ENCODE measurements at places on chromosomes 6 and 20.

DNA sequence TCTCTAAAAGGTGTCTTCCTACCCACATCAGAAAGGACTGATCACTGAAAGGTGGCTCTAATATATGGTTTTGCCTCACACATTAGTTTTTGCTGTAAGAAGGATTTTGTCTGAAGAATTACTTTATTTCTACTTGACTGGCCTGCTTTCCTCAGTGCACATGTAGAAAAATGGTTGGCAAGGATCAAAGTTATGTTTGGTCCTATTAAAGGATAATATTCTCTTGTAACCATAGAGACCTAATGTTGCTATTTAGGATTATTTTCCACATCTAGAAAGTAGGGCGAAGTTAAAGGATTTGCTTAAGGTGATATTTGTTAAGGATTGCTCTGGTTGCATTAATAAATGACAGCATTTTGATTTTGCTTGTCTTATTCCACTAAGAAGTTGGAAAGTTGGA, 40.7 kb downstream of the PHACTR2 start:
- no peak for DNase-seq

- DNase-seq: no peak
Observed at GRCh38 chr20:56974499-56975250, 291.8 kb downstream of the BMP7 start.

DNA sequence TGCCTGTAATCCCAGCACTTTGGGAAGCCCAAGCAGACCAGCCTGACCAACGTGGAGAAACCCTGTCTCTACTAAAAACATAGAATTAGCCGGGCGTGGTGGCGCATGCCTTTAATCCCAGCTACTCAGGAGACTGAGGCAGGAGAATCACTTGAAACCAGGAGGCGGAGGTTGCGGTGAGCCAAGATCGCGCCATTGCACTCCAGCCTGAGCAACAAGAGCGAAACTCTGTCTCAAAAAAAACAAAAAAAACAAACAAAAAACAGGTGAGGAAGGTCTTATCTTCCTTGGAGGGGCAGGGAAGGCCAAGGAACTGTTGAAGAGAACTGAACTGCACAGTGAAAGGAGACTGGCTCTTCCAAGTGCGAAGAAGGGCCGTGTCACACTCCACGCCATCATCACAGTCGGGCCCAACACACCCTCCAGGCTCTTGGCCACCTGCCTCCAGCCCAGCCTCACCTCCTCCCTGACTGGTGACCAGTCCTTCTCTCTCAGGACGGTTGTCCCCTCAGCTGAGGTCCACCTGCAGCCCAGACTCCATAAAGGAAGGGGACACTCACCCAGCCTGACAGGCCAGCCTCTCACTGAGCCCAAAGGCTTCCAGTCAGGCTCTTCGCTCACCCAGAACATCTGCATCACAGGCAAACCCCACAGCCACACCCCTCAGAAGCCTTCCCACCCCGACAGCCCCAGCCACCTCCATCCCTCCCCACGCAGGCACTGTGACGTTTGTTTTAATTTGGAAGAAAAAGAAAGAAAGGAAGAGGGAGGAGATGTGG, 4.1 kb downstream of the ZC3H12D start:
- peak; percentile 30 for DNase-seq

DNA sequence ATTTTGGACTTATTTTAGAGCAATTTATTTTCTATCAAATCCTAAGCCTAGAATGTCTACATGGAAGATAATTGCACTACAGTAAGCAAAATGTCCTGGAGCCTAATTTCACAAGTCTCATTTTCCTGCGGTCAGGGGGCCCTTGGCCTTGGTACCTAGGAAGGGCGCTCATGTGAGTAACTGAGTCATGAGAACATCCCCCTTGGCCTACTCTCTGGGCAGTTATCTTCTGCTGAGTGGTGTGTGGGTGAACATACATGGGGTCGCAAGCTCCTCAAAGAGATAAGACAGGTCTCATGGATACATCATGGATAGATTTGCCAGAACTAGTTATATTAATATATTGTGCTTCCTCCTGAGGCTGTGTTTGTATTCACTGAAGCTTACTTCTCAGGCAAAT, 211.2 kb upstream of the MARCKS start:
- no peak for DNase-seq

- DNase-seq: peak; percentile 64
Observed at GRCh38 chr6:32973144-32974015, 5.0 kb downstream of the BRD2 start.

DNA sequence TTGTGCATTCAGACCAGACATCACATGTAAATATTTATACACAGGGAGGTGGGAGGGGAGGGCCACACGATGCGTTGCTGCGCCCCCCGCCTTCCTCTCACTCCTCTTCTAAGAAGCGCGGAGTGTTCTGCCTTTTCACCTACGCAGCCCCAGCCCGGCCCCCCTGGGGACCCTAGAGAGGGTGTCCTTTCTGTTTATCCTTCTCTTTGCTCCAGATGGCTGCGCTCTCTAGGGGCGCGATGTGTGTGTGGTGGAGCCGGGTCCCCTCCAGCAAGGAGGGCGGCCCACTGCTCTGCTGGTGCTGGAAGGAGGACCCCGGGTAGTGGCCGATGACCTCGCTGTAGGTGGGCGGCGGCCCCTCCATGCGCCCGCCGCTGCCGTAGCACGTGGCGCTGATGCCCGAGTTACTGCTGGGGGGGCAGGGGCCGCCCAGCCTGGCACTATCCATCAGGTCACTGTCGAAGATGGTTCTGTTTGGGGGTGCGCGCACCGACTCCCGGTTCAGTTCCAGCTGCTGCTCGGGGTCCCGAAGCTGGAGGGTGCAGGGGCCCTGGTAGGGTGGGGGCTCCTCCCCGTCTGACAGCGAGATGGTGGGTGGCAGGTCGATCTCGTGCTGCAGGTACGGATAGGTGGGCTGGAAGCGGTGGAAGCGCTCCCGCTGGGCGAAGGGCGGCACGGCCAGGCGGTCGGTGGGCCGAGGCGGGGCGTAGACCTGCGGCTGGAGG, 31.8 kb upstream of the ZBP1 start:
- no peak for DNase-seq

- no peak for DNase-seq
Observed at GRCh38 chr6:82013561-82014530, 233.7 kb downstream of the IBTK start.

DNA sequence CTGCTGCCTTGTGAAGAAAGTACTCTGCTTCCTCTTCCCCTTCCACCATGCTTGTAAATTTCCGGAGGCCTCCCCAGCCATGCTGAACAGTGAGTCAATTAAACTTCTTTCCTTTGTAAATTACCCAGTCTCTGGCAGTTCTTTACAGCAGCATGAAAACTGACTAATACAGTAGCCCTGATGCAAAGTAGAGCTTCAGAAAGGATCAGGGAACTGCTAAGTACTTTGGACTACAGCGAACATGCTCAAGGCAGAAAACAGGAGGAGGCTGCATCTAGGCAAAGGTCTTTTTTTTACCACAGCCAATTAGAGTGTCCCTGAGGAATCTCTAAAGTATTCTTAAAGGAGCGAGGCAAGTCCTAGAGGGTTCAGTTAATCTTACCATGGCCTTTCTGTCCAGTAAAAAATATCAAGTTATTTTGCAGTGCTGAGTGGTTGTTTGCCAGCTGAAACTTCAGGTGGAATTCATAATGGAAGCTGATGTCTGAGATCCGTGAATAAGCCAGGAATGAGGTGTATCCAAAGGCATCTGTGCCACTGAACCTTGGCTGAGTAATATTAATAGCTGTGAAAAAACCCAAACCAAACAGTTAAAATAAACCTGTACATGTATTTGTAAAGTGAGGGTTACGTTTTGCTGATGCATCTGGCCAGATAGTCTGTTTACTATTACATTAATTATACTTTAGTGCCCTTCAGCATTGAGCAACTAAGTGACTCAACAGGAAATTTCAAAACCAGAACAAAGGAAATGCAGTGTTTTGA, 170.4 kb downstream of the PHF3 start:
- DNase-seq: no peak

GRCh38 chr6:166352923-166353322, 10.6 kb upstream of the SFT2D1 start:
- DNase-seq: no peak

DNA sequence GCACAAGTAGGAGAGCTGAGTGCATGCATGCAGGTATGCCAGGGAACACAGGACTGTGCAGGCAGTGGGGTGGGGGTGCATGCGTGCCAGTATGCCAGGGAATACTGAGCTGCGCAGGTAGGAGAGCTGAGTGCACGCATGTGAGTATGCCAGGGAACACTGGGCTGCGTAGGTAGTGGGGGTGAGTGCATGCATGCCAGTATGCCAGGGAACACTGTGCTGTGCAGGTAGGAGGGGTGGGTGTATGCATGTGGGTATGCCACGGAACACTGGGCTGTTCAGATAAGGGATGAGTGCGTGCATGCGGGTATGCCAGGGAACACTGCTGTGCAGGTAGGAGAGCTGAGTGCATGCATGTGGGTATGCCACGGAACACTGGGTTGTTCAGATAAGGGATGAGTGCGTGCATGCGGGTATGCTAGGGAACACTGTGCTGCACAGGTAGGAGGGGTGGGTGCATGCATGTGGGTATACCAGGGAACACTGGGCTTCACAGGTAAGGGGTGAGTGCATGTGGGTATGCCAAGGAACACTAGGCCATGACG, 77.4 kb downstream of the LRFN2 start:
- DNase-seq: no peak

- DNase-seq: no peak
Observed at GRCh38 chr6:137573739-137574138, 79.5 kb upstream of the OLIG3 start.

Measured in naive thymus-derived CD8-positive, alpha-beta T cell (primary cell).